ELR (cell line): ENCODE measurements at places on chromosomes 4 and X.

- no peak for DNase-seq
These were observed 25.4 kb downstream of the TMSB4X start for GRCh38 chrX:13000301-13000811.

GRCh38 chr4:3820806-3821579 lies 54.8 kb downstream of the ADRA2C start:
- no peak for DNase-seq

GRCh38 chr4:101948951-101949350 lies 158.4 kb downstream of the BANK1 start:
- DNase-seq: peak; percentile 53

- peak; percentile 76 for DNase-seq
These were observed 32.9 kb downstream of the HTT-AS start for GRCh38 chr4:3041192-3042142.

DNA sequence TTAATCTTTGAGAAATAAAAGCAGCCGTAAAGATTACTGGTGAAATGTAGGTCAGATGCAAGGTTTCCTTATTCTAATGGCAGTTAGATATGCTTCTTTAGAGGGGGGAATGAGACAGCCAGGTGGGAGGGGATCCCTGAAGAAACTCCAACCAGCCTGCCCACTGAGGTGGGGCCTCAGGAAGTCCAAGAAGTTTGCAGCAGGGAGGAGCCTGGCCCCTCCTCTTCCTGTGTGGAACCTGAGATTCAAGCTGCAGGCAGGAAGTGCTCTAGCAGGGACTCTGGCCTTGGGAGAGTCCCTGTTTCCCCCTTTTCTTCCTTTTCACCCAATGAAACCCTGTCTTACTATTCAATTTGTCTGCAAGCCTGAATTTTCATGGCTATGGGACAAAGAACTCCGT lies 101.4 kb upstream of the SLITRK2 start:
- DNase-seq: no peak

GRCh38 chr4:26687728-26688127 lies 103.8 kb downstream of the TBC1D19 start:
- peak; percentile 92 for DNase-seq

DNA sequence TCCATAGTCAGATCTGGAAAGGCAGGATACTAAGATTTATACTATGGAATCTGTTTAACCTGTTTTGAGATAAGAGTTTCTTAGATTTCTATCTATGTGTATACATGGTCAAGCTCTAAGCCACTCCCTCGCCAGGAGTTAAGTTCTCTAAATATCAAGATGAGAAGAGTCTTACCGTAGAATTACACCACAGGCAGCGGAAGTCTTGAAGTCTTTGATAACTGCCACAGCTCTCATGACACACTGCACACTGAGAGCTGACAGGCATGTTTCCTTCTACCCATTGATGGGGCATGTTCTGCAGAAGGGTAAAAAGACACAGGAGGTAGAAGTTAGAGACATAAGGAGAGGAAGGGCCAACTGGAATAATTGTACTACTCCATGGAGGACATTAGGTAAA lies 67.7 kb downstream of the DGKK start:
- no peak for DNase-seq

DNA sequence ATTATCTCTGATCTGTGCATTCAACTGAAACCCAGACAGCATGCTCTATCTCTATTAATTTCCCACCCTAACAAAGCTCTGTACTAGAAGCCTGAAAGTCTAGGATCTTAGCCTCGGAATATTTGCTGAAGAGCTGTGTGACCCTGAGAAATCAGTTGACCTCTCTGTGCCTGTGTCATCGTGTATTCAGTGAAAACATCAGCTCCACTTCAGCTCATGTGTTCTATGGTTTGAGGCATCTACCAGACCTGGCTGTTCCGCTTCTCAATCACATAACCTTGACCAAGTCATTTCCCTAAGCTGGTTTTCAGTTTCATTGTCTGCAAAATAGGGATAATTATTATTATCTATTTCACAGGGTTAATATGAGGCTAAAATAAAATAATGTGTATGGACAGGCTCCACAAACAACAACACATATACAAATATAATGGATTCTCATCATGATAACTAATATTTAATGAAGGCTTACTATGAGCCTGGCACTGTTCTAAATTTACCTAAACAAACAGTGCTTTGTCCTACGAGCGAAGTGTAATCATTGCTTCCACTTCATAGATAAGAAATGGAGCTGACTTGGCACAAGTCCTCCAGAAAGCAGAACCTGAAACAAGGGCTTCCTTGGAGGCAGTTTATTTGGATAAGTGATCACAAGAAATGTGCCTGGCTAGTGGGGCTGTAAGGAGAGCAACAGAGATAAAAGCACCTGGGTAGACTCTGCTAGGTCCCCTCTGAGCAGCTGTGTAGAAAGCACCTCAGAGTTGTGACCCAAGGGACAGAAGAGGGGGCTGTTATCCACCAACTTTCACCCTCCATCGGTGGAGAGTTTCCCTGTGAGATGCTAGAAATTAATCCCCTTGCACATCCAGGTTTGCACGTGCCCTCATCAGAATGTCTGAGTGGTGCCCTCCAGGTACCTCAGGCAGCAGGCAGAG lies 356.9 kb downstream of the RAB28 start:
- DNase-seq: no peak

- DNase-seq: no peak
These were observed 521.2 kb downstream of the ANKRD50 start for GRCh38 chr4:124191329-124191728.

GRCh38 chr4:125254106-125254505 lies 60.6 kb upstream of the FAT4 start:
- peak; percentile 40 for DNase-seq

- DNase-seq: no peak
These were observed 9.6 kb downstream of the CTAG1A start for GRCh38 chrX:154594491-154594890.

GRCh38 chr4:138572007-138572406 lies 329.9 kb upstream of the SLC7A11 start:
- DNase-seq: peak; percentile 24

GRCh38 chr4:5387457-5387856 lies 320.9 kb downstream of the EVC2 start:
- no peak for DNase-seq

DNA sequence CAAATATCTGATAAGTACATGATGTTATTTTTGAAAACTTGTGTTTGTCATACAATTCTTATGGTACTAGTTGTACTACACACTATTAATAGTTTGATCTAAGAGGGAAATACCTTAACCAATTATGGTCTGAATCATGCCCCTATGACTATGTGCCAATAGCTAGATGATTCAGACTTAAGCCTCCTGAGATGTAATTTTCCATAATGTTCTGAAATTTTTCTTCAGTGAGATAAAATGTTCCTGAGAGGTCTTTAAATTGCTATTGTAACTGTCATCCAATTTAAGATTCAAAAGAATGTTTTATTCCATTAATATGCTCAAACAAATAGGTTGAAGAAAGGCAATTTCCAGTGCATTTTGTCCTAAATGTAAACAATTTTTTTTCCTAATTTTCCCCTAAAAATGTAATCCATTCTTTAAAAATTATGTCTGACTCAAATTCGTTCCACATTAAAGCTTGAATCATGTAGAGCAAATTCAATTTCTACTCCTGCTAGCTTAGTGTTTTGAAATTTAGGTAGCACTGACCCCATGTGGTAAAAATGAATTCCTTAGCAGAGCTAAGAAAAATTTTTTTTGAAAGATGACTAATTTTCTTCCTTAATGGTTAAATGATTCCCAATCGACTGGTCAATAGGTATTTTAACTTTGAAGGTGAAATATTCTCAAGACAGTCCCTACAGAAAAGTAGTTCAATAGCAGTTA lies 49.1 kb downstream of the APOOL start:
- DNase-seq: peak; percentile 79

GRCh38 chr4:116636917-116637316 lies 448.5 kb downstream of the TRAM1L1 start:
- no peak for DNase-seq

- no peak for DNase-seq
These were observed 128.1 kb upstream of the HPF1 start for GRCh38 chr4:169885893-169886292.

GRCh38 chr4:36206012-36206411 lies 38.3 kb downstream of the ARAP2 start:
- no peak for DNase-seq

DNA sequence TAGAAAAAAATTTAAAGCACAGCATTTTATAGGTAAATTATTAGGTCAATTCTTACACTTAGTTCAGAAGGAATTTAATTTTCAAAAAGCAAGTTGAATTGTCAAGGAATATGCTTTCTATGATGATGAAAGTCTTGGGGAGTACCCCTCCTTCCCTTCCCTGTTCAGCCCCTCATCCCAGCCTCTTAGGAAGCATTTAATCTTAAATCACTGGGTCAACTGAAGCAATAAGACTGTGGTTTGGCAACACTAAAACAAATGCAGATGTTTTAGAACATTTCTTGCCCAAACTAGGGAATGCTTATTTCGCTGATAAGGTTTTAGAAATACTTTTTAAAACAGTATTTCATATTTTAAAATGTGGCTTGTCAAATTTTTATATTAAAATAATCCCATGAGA lies 19.1 kb upstream of the ARSJ start:
- no peak for DNase-seq

GRCh38 chrX:7088968-7089615 lies 58.4 kb upstream of the STS start:
- DNase-seq: no peak

DNA sequence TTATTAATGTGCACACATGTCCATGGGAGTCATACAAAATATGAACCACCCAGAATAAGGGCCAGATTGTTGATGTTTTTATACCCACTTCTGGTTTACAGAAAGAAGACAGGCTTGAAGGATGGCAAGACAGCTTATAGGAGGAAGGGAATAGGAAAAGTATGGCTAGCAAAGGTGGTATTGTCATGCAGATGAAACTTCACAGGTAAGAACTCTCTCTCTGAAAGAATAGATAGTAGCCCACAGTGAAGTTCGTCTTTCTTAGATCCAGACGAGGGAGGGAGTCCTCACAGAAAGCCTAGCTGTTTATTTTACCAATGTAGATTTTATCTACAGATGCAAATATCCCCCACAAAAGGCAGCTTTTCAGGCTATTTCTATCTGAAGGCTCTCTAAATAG lies 43.7 kb upstream of the SPIN4 start:
- no peak for DNase-seq

GRCh38 chrX:139828033-139828432 lies 104.8 kb downstream of the ATP11C start:
- no peak for DNase-seq

- DNase-seq: peak; percentile 67
These were observed 110.9 kb upstream of the ANK2 start for GRCh38 chr4:112938461-112939058.

GRCh38 chr4:51859476-51860031 lies 16.6 kb downstream of the DCUN1D4 start:
- no peak for DNase-seq
